Transverse colon (tissue), 4 donors: ENCODE measurements at places on chromosomes 1 and 21. TPM values are rescaled to one million over a fixed set of nuclear protein-coding genes. Genes with fewer than 3 reads are reported as not detected.

GRCh38 chr1:185440877-185441276 lies 123.8 kb upstream of the IVNS1ABP start:
- no peak for DNase-seq

- DNase-seq, result no peak
Observed at GRCh38 chr1:150971583-150972416, 2.8 kb downstream of the CERS2 start.

- no peak for DNase-seq
Observed at GRCh38 chr1:97210307-97210706, 488.7 kb downstream of the PTBP2 start.

The RAB13 gene
- 27.9 TPM for total RNA-seq

The CD5L gene
- total RNA-seq, result not detected
